ENCODE measurements at places on chromosomes 2 and 18. TPM values are rescaled to one million over a fixed set of nuclear protein-coding genes. Genes with fewer than 3 reads are reported as not detected.

- H3K36me3 ChIP-seq = no peaks in the 10 kb centered on the region
- DNase-seq = no peak
- no peak overlapping the region for H3K4me3 ChIP-seq
- H3K27ac ChIP-seq = no peak overlapping the region
- H3K4me1 ChIP-seq = no peaks in the 10 kb centered on the region
- no peaks in the 10 kb centered on the region for H3K27me3 ChIP-seq
Observed at GRCh38 chr2:123696799-123697410, 328.2 kb upstream of the CNTNAP5 start.

DNA sequence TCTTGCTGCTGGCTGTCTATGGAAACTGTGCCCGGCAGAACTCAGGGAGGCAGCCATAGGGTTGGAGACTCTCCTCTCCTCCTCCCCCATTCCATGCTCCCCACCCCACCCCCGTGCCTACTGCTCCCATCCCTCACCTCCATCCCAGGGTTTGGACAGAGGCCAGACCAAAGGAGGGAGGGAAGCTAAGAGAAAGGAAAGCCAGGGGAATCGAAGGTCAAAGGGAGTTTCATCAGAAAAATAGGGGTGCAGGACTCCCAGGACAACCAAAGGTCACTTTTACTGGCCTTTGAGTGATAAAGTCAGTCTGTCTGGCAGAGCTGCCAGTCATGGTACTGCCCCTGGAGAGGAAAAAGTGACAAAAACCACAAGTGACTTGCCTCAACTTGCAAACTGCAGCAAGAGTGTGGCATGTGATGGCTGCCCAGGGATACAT lies 187.3 kb upstream of the CTAGE1 start:
- H3K4me3 ChIP-seq = no peak overlapping the region
- no peak overlapping the region for H3K27ac ChIP-seq
- no peaks in the 10 kb centered on the region for H3K27me3 ChIP-seq
- H3K4me1 ChIP-seq = peaks cover 4% of the 10 kb centered on the region
- H3K36me3 ChIP-seq = no peaks in the 10 kb centered on the region

GRCh38 chr2:46277431-46278190 lies 19.6 kb upstream of the EPAS1 start:
- H3K36me3 ChIP-seq = no peaks in the 10 kb centered on the region
- DNase-seq = peak; percentile 27
- H3K27me3 ChIP-seq = no peaks in the 10 kb centered on the region
- no peak overlapping the region for H3K27ac ChIP-seq
- no peaks in the 10 kb centered on the region for H3K4me1 ChIP-seq
- no peak overlapping the region for H3K4me3 ChIP-seq

DNA sequence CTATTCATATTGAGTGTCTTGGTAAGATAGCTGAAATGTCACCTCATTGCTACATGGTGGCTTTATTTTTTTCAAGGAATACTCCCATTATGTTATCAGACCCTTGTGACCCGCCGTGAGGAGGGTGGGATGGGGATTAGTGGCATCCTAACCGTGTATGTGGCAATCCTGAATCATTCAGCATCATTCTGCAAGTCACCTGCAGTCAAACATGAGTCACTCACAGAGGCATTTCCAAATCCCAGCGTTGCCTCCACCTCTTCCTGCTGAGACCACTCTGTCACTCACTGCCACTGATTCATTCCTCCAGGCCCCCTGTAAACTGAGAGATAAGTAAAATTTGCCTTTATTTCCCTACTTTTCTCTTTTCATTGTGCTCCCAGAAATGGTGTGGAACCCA lies 307.4 kb upstream of the KLHL29 start:
- H3K27ac ChIP-seq = no peak overlapping the region
- no peaks in the 10 kb centered on the region for H3K27me3 ChIP-seq
- DNase-seq = no peak
- no peak overlapping the region for H3K4me3 ChIP-seq

DNA sequence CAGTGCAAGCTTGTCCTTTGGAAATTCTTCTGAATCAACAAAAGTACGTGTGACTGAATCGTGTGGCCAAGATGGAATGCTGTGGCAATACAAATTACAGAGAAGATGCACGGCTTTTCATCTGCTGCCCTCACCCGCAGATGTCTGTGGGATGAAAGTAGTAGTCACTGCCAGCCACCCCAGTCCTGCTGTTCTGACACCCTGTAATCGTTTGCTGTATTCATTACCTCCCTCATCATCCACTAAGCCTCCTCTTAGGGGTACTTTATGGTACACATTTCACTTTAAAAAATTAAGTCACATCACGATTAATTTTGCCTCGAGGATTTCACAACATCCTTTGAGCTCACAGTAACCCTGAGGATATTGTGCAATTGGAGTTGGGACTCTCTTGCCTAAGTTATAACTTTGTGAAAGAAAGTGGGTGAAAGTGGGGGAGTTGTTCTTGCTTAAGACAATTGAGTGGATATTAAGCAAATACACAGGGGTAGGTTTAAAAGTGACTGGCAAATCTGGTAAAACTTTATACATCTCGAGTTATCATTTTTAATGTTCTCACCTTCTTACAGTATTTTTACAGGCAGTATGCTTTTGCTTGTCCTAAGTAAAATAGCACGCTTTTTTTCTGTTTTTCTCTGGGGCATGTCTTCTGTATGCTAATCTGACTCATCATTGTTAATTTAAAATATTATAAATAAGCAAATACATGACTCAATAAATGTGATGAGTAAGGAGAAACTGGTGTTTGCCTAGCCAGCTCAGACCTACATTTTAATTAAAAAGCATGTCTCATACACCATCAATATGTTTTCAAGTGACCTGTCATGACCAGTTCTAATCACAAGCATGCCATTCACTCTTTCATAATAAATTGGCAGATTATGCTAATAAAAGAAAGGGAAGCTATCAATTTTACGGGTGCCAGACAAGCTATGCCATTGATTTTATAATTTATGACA lies 680.9 kb downstream of the IRS1 start:
- H3K4me1 ChIP-seq = no peaks in the 10 kb centered on the region
- H3K36me3 ChIP-seq = no peaks in the 10 kb centered on the region
- H3K27me3 ChIP-seq = no peaks in the 10 kb centered on the region
- DNase-seq = peak; percentile 11

GRCh38 chr18:58284699-58285448 lies 240.8 kb downstream of the NEDD4L start:
- peak; percentile 67 for DNase-seq
- peak overlapping the region; percentile 94 for H3K27ac ChIP-seq
- H3K27me3 ChIP-seq = no peaks in the 10 kb centered on the region
- H3K4me1 ChIP-seq = peaks cover 65% of the 10 kb centered on the region

DNA sequence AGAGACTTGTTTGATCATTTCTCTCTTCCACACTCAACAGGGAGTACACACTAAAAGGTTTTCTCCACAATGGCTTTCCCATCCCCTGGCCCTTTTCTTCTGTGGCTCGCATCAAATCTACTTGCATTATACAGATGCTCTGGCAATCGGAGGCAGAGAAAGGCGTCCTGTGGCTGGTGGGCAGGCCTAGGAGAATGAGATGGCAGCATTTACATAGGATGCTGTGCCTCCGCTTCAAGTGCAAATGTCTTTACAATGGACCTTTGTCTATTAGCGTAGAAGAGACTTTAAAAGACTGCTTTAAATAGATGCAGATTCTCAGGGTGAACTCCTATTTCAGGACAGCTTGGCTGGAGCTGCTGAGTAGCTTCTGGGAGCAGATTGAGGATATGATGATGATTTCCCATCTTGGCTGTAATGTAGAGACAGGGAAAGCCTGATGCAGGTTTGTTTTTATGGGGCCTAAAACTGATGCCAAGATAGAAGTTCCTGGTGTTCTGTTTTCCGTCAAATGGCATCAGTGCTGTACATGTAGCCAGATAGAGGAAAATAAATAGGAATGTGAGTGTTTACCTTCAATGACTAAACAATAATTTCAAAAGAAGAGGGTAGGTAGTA lies 423.4 kb downstream of the RND3 start:
- no peaks in the 10 kb centered on the region for H3K4me1 ChIP-seq
- no peak overlapping the region for H3K27ac ChIP-seq
- H3K27me3 ChIP-seq = no peaks in the 10 kb centered on the region
- H3K36me3 ChIP-seq = no peaks in the 10 kb centered on the region

The ACYP2 gene
- 12.7 TPM for polyA plus RNA-seq

The OR6B2 gene
- not detected for polyA plus RNA-seq

The IL37 gene
- polyA plus RNA-seq = 1.6 TPM

The IL1R1 gene
- 16.1 TPM for polyA plus RNA-seq

The GULP1 gene
- polyA plus RNA-seq = 33.7 TPM

The C1QL2 gene
- not detected for polyA plus RNA-seq

The CHAC2 gene
- 3.2 TPM for polyA plus RNA-seq
